ENCODE measurements at places on chromosomes 6 and 20.

GRCh38 chr20:10330071-10330470, 104.0 kb downstream of the MKKS start:
- DNase-seq: no peak

- DNase-seq: no peak
Observed at GRCh38 chr6:6915813-6916547, 191.8 kb upstream of the RREB1 start.

GRCh38 chr20:37223053-37223452, 38.6 kb downstream of the GHRH start:
- no peak for DNase-seq

DNA sequence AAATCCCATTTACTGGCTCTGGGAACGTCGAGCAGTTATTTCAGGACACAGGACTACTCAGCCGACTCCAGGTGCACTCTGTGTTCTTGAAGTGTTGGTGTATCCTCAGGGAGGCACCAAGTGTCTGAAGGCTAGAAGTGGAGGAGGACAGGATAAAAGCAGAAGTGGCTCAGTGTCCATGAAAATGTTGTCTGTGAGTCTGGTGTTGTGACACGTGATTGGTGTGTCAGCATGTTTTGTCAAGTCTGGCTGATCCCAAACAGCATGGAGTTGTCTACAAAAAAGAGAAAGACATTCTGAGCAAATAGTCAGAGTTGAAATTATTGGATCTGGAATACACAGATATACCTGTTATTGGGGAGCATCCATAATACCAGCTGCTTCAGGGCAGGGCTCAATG, 30.3 kb downstream of the SCGN start:
- DNase-seq: no peak

GRCh38 chr6:162817196-162817595, 89.4 kb downstream of the PACRG start:
- DNase-seq: no peak

GRCh38 chr6:109002051-109002697, 92.5 kb downstream of the SESN1 start:
- DNase-seq: no peak
